ENCODE measurements at places on chromosomes 11 and 22.

DNA sequence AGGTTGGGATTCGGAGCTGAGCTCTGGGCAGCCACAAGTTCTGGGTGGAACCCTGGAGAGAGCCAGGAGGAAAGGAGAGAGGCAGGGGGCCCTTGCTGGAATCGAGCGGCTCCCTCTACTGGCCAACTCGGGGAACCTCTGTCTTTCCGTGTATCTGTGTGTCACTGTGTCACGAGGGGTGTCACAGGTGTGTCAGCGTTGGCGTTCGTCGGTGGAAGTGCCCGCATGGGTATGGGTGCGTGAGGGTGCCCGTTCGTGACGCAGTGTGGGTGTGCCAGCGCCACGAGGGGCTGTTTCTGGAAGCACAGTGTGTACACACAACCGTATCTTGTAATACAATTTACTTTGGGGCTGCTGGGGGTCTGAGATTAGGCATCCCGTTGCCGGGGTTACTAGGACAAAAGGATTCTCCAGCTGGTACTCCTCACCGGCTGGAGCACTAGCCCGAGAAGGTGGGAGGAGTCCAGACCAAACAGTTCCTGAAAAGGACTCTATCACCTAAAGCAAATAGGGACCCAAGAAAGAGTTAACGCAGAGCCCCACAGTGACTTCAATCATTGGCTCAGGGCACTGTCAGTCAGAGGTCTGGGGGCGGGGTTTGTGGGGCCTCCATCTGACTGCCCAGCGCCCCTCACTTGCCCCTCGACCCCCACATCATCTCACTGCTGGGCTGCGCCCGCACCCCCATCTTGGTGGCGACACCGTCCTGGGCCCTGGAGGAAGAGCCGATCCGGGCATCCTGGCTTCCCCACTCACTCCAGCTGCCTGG, 2.6 kb upstream of the BCL9L start:
- DNase-seq, result peak; percentile 83

DNA sequence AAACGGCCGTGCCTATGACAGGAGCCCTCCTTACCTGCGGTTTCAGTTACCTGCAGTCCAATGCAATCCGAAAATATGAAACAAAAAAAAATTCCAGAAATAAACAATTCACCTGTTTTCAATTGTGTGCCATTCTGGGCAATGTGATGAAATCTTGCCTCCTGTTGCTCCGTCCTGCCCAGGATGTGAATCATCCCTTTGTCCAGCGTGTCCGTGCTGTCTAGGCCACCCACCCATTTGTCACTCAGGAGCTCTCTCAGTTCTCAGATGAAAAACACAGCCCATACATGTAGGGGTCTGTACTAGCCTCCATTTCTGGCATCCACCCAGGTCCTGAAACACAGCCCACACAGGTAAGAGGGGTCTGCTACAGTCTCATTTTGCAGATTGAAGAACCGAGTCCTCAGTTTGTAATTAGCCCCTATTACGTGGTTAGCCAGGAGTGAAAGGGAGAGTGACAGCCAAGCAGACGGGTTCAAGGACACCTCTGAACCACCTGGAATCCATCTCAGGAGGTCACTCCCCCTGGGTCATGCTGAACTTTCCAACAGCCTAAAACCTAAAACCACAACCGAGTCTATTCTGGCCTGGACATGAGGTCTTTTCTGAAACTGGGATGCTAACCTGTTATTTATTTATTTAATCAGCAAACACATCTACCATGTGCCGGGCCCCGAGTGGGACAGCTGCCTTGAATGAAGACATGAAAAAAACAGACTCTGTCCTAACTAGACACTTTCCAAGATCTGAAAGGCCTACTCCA, 317.2 kb downstream of the SHANK2 start:
- no peak for DNase-seq

- no peak for DNase-seq
Observed at GRCh38 chr11:86069408-86070101, 671 bp upstream of the PICALM start.

GRCh38 chr11:118744046-118744445, 46.9 kb downstream of the DDX6 start:
- DNase-seq, result no peak

GRCh38 chr11:371051-371450, 1.8 kb downstream of the B4GALNT4 start:
- DNase-seq, result no peak

GRCh38 chr11:68735125-68735524, 16.2 kb downstream of the TESMIN start:
- DNase-seq, result no peak

DNA sequence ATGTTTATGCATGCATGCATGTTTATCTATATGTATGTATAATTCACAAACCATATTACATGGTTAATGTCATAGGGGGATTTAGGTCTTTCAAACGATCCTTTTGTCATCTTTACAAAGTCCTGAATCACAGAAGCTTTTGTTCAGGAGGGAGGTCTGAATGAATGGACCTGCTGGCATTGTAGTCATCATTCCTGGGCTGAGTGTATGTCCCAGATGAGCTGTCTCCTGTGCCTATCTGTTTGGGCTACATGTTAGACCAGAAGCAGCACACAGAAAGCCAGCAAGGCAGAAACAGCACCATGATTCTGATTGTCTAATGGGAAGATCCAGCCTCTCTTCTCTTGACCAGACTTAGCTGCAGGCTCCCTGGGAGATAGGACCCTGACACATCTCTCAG, 69.5 kb downstream of the ADM start:
- DNase-seq, result no peak

- no peak for DNase-seq
Observed at GRCh38 chr11:66349084-66349386, 1.6 kb upstream of the B4GAT1 start.

DNA sequence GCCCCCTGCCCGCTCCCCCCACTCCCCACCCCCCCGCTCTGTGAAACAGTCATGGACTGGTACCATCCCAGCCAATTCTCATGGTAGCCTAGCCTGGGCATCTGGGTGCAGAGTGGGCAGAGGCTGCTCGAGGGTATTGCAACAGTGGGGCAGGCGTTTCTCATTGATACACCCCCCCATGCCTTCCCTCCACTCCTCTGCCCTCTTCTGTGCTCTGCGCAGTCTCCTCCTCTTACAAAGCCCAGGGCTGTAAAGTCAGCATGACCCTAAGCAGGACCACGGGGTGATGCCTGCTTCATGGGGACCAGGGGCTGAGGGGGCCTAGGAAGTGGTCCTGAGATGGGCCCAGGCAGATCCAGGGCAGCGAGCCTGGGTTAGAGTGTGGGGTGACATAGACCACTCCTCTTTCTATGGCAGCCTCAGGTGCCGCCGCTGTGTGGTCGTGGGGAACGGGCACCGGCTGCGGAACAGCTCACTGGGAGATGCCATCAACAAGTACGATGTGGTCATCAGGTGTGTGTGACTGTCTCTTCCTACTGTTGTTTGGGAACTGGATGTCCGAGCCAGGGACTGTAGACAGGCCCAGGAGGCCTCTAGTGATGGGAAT, 52.3 kb downstream of the ST3GAL4 start:
- no peak for DNase-seq

DNA sequence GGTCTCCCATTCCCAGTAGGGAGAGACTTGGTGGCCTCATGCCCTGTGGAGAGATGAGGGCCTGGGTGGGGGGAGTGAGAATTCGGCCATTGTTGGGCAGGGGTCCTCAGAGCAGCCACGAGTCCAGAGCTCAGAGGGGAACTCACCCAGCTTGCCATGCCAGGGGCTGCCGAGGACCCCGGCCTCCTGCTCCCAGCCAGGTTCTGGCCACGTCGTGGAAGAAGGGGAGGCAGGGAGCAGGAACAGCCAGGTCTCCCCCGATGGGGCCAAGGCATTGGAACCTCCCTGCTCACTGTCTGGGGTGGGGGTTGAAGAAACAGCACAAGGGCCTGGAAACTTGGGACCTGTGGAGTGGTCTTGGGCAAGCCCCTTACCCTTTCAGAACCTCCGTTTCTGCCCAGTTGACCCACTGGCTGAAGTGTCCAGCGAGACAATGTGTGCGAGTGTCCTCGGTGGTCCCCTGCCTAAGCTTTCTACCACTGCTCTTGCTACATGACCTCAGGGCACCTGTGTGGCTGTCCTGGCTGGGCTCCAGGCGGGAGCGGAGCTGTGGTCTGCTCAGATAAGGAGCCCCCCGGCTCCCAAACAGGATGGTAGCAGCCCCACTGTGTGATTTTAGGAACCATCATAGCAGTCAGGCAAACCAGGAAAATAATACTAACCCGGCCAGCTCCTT, 74.7 kb upstream of the WNT11 start:
- no peak for DNase-seq

DNA sequence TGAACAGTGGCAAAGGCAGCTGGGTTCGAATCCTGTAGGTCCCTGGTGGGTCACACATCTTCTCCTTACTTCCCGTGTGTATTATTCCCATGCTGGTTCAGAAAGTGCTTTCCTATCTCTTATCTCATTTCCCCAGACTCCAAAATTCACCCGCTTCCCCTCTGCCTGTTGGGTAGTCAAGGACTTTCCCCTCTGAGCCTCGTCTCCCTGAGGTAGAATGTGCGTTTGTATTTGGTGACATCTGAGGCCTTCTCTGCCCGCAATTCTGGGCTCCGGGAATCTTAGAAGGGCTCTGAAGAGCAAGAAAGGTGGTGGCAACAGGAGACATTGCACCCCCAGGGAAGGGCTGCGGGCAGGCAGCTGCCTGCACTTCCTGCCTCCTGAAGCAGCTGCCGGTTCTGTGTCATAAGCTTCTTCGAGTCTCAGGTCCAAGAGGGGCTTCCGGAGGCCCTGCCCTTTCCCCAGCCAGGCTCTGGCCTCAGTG, 5.9 kb downstream of the LRRC32 start:
- DNase-seq, result no peak

- no peak for DNase-seq
Observed at GRCh38 chr11:9214765-9215164, 50.4 kb downstream of the DENND5A start.

DNA sequence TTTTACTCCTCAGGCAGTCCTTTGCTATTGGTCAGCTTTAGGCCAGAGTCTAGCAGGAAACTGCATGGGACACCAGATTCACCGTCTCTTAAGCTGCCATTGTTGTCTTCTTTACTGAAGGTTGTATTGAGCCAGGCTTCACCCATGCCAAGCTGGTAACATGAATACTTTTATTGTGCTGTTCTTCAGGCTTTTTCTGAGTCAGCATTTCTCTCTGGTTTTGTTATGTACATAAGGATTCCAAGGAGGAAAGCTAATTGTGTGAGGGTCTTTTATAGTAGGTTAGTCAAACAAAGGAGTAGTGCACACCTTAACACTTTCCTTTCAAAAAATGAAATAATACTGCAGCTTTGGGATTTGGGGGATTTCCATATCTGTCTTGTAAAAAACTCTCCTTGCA, 252.8 kb downstream of the JRKL start:
- no peak for DNase-seq

DNA sequence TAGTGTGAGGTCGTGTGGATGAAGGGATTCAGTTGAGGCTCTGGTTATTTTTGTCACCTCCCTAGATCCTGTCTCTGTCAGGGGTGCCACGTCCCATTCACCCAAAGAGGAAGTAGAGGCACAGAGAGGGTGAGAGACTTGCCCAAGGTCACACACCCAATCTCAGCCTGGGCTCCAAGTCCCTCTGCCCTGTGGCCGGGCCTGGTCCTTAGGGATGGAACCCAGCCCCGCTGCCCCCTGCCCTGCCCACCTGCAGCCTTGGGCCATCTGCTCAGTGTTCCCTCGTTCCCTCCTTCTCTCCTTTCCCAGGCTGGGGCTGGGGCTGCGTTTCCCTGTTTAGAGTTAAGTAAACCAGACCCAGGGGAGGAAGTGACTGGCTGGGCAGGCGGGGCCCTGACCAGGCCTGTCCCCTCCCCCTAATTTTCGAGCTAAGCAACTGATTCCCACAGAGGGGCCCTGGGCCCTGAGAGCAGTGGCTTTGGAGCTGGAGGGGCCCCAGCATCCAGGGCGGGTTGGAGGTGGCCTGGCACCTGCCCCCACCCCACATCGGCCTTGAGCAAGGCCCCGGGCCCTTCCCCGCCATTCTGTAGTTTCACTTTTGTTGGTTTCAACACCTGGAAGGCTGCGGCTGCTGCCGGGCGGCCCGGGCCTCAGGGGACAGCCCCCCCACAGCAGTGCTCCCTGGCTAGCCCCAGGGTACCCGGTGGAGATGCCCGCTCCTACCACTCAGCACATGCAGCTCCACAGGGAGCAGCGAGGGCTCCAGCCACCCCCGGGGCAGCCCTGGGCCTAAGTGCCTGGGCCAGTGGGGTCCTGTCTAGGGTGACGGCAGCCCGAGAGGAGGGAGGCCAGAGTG, 1.5 kb downstream of the TCIRG1 start:
- no peak for DNase-seq

DNA sequence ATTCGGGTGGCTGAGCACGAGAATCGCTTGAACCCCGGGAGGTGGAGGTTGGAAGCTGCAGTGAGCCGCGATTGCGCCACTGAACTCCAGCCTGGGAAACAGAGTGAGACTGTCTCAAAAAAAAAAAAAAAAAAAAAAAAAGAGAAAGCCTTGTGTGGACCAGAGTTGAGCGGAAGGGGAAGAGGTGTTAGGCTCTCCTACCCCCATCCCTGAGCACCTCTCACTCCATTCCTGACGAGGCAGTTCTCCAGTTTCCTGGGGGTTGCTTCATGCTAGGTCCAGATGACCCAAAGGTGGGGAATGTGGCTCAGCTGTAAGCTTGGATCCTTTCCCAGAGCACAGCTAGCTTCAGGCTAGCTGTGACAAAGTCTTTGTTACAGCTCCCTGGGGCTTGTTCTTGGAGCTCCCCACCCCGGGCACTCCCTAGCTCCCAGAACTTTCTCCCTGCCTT, 8.8 kb upstream of the DNAL4 start:
- no peak for DNase-seq

DNA sequence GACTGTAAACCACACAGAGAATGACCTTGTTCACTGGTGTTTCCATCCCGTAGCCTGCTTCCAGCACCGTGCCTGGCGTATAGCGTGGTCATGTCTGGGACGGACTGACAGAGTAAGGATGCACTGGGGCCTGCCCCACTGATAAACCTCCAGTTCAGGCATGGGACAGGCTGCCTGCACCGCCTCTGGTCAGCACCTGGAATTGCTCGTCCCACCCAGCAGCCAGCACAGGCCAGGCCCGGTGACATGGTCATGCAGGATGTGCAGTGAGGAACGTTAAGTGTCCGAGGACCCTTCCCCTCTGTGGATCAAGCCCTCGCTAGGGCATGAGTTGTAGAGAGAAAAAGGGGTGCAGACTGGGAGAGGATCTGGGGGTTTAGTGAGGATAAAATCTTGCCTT, 44.8 kb downstream of the LMO1 start:
- DNase-seq, result no peak

DNA sequence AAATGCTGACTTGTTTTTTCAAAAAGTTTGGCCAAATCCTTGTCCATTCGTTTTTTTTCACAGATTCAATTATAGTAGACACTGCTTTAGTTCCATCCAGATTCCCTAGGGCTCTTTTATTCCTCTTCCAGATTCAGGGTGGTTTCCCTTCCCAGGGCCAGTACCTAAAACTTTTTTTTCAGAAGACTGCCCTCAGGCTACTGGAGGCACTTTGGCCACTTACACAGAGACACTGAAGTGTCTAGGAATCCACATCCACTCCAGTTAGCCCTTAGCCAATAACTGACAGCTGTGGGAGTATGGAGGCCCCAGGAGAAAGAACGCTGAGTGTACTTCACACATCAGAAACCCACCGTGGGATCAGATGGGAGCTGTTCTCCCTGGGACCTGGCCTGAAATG, 77.3 kb downstream of the CCDC34 start:
- no peak for DNase-seq

GRCh38 chr22:23831781-23832180, 7.0 kb downstream of the DERL3 start:
- DNase-seq, result no peak

- DNase-seq, result no peak
Observed at GRCh38 chr11:35166369-35167360, 27.7 kb downstream of the CD44 start.

All from stimulated activated CD8-positive, alpha-beta memory T cell treated with anti-CD3 and anti-CD28 coated beads, Interleukin-4, amount 100 ng/mL, for 1 hour (primary cell).